GM04504 (cell line): ENCODE measurements at places on chromosomes 11 and 22.

- no peak for DNase-seq
These were observed 7.5 kb downstream of the POU2AF3 start for GRCh38 chr11:111305876-111306275.

DNA sequence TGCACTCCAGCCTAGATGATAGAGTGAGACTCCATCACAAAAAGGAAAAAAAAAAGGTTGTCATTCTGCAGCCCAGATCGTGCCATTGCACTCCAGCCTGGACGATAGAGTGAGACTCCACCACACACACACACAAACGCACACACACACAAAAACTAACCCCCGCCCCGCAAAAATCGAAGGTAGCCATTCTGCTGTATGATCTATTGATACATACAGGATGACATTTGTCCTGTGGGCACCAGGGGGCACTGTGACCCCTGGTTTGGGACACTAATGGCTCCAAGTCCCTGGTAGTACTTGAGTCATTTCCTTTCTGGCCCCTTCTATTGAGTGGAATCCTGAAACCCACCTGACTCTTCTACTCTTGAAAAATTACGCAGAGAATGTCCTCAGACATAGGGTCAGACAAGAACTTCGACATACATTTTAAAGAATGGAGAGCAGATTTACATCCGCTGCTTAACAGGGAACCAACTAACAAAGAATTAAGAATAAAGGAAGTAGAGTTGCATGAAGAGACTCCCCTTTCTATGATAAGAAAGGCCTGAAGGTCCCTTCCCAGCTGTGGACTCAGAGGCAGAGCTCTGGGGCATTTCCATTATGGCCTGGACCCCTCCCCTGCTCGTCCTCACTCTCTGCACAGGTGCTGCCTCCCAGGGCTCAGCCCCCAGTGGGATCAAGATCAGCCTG lies 35.0 kb upstream of the PRAME start:
- peak; percentile 10 for DNase-seq

DNA sequence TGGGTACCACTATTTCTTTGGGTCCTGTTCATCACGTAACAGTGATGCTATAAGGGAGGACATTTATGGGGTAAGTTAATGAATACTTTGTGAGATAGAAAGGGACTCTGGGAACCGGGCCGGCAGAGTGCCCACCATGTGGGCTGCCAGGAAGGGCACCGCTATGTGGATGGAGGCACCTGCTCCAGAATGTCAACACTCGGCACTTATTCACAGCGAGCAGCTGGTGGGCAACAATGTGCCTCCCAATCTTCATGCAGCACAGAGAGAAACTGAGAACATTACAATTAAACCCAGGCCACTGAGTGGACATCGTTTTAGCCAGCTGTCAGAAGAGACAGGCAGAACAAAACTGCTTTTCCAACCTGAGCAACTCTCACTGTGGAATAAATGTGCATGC lies 15.8 kb upstream of the ELFN2 start:
- no peak for DNase-seq

DNA sequence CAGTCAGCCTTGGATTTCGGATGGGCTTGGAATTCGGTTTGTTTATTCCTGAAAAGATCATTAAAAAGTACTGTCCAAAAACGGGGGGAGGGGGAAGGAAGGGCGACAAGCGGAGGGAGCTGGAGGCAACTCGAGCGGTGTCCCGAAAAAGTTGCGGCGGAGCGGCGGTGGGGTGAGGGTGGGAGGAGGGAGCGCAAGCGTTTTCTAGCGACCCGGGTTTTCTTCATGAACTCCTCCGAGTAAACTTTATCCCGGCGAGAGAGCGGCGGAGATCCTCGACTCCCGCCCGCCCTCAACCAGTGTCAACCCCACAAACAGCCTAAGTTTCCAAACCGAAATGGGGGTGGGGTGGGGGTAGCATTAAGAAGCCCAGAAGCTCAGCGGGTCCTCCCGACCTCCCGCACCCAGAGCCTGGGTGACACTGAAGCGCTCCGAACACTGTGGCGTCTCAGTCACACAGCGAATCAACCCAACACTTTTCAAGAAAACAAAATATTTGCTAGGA lies 133.0 kb upstream of the C11orf58 start:
- DNase-seq: no peak

DNA sequence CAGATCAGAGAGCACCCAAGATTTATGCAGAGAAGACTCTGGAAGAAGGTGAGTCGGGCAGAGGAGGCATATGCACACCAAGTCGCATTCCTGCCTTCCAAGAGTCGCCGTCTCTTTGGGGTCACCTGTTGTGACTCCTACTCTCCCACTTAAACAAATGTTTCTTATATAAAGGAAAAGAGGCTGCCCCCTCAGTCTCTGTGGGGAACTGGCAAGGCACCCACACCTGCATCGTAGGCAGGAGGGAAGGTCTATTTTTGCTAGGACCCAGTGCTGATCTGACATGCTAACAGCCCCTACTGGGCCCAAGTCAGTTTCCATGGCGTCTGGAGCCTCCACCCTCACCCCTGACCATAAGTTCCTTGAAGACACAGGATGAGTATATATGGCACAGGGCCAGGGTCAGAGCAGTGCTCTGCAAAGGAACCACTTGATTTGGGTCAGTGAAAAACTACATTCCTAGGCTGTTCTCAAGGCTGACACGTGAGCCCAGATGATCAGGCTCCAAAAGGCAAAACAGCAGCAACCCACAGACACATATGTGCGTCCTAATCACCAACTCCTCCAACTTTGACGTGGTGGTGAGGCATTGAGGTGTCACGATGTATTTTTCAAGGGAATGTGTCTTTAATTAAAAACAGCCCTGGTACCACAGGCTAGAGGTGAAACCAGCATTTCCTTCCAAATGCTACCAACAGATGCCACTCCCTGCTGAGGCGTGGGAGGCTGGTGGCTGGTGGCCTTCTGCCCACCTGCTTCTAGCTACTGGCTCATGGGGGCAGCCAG lies 55.6 kb upstream of the CSNK2A3 start:
- no peak for DNase-seq

- no peak for DNase-seq
These were observed 339.2 kb downstream of the TENM4 start for GRCh38 chr11:79101656-79102055.

GRCh38 chr22:46593996-46594946 lies 25.9 kb upstream of the GRAMD4 start:
- DNase-seq: no peak

DNA sequence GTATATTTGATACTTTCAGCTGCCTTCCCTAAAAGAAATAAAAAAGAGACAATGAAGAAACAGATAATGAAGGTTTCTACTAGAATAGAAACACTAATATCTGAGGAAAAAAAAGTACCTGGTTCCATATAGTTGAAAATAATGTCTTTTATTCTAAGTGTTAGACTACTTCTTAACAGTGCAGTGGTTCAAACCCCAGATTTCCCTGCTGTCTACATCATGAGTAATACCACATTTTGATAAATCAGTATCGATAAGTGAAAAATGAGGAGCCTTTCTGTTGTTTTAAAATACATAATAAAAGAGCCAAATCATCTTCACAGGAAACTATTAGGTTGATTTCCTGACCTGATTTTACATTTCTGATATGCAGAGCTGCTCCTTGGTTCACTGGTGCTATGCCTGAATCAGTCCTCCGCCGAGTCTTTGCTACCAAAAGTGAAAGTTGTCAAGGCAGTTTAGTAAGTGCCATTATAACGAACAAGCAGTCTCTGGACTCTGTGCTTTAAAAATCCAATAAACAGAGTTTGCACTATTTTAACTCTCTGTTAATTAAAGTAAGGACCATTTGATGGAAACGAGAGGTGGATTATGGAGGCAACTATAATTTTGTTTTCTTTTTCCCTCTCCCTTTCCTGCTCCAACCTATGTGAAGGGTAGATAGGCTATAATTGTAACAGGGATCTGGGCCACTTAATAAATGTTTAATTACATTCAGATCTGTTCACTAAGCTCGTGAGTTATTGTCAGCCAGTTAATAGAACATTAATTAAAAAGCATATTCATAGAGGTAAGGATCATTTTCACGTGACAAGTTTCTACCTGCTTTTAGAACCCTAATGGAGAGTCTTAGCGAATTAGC lies 724.5 kb upstream of the RAG2 start:
- DNase-seq: no peak
